ENCODE measurements at places on chromosomes 13 and 19.
A peak's percentile ranks its signal among the peaks of the same experiment; 100 is the strongest.

DNA sequence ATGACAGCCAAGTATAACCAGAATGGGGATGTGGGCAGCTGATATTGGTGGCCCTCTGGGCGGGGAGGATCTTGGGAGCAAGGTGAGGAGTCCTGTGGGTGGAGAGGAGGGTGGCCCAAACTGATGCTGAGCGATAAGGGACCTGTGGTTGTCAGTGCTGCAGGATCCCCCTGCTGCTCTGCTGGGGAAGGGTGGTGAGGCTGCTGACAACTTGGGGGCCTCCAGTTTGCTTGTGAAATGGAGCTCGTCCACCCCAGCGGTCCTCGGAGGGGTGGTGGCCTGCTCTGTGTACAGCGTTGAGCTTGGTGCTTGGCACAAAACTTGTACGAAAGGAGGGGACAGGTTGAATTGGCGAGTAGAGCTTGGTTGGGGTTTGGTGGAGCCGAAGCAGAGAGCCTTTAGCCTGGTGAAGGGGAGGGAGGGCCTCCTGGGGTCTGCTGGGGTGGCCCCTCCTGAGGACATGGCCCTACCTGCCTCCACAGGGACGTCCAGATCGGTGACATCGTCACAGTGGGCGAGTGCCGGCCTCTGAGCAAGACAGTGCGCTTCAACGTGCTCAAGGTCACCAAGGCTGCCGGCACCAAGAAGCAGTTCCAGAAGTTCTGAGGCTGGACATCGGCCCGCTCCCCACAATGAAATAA, 2.9 kb downstream of the RPS11 start:
- DNase-seq, result no peak

GRCh38 chr13:40251343-40252032, 415.0 kb downstream of the FOXO1 start:
- DNase-seq, result no peak

- DNase-seq, result no peak
These were observed 28.0 kb downstream of the UPF1 start for GRCh38 chr19:18859676-18860301.

DNA sequence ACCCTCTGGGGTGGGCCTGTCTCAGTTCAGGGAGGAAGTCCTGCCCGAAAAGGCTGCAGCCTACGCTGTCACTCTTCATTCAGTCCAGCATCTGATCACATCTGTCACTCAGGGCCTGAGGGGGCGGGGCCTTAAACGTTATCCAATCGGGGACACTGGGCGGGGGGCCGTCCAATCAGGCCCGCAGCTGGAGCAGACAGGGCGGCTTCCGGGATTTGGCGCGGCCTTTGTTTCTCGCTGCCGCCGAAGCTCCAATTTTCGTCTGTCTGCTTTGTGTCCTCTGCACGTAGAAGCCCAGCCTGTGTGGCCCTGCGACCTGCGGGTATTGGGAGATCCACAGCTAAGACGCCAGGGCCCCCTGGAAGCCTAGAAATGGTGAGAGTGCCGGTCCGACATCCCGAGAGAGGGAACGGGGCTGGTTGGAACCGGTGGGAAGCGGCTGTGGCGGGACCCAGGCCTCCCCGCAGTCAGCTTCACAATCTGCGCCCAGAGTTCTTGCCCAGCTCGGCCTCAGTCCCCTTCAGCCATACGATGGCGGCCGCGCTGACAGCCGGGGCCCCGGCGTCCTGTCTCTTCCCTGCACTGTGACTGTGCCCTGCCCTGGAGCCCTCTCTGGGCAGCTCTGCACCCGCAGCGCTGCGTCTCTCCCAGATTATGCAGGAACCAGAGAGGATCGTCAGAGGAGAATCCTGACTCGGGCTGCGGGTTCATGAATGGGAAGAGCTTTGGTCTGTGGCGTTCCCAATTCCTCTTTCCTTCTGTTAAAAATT, at the start of gene ZNF730:
Gene ZNF730, plus strand, starts transcription at position 224 of the 770 bp plus-strand sequence. Its CDS starts 149 bp downstream, at position 373.
- peak; percentile 11 for DNase-seq

DNA sequence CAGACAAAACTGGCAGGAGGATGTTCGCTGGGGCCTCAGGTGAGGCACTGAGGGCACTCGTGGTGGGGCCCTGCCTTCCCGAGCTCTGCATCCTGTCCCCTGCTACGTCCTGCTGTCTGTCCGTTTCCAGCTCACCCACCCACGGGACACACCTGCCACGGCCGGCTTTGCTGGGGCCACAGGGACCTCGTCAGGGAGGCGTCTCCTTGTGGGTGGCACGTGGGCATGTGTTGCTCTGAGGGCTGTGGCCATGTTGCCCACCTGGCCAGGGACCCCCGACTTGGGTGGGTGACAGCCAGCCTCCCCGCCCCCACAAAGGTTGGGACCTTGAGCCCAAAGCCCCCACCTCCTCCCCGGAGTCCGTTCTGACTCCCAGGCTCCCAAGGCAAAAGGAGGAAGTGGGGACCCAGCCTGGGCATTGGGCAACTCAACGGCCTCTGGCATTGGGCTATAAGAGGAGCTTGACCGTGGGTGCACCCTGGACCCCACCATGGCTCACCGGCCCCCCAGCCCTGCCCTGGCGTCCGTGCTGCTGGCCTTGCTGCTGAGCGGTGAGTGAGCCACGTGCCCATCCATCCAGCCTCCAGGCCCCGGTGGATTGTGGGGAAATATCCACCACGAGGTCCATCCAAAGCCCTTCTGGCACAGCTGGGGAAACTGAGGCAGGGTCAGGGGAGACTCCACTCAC, at the start of gene PRTN3:
Gene PRTN3, plus strand, starts transcription at position 481 of the 688 bp plus-strand sequence. Its CDS starts 10 bp downstream, at position 491.
- DNase-seq, result no peak

DNA sequence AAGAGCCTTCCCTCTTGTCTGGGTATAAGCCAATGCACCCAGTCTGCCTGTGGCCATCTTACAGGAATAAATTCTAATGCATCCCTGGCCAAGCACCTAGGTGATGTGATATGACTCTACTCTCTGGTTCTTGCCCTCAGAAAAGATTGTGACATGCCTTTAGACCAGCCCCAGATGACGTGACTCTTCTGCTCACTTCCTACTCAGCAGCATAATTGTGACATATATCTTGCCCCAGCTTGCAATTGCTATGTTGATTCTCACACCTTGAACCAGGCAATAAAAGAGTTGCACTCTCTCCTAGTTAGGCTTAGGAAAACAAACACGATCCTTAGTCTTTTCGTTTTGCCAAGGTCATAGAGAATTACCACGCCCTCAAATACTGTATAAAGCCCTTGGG, 13.3 kb upstream of the ZNF726 start:
- DNase-seq, result no peak

DNA sequence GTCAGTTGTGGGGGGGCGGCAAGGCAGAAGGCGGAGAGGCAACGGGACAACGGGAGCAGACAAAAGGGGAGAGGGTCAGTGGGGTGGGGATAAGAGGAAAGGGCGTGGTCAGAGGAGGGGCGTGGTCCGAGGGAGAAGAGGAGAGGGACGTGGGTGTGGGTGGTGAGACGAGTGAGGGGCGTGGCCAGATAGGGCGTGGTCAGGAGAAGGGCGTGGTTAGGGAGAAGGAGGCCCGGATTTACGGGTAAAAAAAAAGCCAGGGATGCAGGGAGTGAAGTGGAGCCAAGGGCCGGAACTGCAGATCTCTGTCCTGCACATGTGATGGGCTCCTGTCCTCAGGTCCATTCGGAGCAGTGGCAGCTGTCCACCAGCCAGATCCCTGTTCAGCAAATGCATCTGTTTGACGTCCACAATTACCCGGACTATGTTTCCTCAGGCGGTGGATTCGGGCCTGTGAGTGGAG, 21.5 kb downstream of the CPT1C start:
- no peak for DNase-seq

- no peak for DNase-seq
These were observed 28.3 kb downstream of the SMAD9 start for GRCh38 chr13:36891752-36892151.

GRCh38 chr19:17491287-17491686, 20.2 kb upstream of the PGLS start:
- no peak for DNase-seq

- DNase-seq, result no peak
These were observed 12.7 kb upstream of the SERPINE3 start for GRCh38 chr13:51326777-51327176.

- DNase-seq, result no peak
These were observed 34.4 kb downstream of the CCDC70 start for GRCh38 chr13:51895906-51896888.

- peak; percentile 54 for DNase-seq
These were observed 8.0 kb downstream of the DNASE2 start for GRCh38 chr19:12872941-12873890.

GRCh38 chr13:92418818-92419412, 807.7 kb upstream of the GPC6 start:
- no peak for DNase-seq

- no peak for DNase-seq
These were observed 226.6 kb upstream of the MAB21L1 start for GRCh38 chr13:35703061-35703460.

DNA sequence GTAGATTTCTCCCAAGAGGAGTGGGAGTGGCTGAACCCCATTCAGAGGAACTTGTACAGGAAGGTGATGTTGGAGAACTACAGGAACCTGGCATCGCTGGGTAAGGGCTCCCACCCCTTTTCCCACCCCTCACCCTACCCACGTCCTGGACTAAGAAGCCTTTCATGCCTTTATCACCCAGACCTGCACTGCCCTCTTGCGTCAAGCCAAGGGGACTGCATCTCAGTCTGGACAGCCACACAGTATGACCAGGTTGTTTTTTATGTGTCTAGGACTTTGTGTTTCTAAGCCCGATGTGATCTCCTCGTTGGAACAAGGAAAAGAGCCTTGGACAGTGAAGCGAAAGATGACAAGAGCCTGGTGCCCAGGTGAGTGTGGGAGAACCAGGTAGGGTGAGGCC, 8.8 kb downstream of the ZFP28 start:
- no peak for DNase-seq

DNA sequence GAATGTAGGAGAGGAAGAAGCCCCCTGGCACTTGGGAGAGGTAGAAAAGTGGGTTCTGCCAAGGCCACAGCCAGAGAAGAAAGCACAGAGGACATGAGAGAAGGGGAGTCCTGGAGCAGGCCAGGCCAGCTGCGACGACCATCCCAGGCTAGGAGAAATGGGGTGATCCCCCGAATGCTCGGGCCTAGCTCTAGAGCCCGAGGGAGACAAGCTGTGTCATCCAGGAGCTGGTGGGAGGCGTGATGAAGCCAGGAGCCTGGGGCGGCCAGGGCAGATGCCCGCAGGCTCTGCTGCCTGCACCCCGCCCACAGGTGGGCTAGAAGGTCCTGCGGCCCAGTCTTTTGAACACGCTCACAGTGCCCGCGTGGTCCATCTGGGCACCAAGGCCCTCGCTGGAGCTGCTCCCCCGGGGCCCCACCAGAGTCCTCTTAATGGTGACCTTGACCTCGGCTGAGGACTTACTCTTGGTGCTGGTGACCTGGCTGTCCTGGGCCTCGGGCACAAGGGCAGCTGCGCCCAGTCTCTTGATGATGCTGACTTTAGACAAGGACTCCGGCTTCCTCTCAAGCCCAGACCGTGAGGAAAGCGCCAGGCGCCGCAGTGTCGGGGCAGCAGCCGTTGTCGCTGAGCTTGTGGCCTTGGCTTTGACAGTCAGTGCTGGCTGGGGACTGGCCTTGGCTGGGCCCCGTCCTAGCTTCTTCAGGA, 26.5 kb downstream of the C19orf47 start:
- DNase-seq, result no peak

DNA sequence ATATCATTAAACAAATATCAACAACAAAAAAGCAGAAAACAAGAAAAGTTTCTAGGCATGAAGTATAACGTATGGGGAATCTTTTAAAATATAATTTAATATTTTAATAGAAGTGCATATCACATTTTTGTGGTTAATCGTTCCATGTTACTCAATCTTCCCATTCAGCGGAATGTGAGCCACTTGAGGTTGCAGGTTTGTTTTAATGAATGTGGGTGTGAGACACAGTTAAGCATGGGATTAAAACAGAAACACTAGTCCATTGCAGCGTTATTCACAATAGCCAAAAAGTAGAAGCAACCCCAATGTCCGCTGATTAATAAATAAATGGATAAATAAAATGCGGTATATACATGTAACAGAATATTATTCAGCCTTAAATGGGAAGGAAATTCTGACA, 146.0 kb downstream of the NDFIP2 start:
- DNase-seq, result no peak

DNA sequence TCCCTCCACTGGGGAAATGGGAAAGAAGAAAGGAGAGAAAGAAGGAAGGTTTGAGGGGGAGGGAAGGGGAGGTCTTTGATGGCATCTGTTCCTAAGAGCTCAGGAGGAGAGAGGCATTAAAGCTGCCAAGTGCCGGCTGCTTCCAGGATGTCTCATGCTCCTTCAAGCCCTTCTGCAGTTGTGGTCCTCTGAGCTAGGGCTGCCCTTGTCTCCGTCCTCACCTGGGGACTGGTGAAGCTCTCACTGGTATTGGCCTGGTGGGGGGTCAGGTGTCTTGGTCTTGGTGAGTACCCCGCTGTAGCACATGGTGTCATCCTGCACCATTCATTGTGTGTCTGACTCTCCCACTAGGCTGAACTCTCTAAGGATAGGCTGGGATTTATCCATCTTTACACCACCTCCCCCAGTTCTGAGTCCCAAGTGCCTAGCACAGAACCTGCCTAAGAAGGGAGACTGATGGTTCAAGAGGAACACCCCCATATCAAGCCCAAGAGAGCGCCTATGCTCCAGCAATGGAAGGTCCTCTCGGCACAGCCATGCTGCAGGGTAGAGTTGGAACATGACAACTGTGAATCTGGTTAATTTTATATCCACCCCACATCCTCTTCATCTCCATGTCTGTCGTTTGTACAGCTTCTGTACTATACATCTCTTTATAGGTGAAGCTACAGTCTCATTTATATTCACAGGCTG, 83.7 kb downstream of the AKAP11 start:
- no peak for DNase-seq

DNA sequence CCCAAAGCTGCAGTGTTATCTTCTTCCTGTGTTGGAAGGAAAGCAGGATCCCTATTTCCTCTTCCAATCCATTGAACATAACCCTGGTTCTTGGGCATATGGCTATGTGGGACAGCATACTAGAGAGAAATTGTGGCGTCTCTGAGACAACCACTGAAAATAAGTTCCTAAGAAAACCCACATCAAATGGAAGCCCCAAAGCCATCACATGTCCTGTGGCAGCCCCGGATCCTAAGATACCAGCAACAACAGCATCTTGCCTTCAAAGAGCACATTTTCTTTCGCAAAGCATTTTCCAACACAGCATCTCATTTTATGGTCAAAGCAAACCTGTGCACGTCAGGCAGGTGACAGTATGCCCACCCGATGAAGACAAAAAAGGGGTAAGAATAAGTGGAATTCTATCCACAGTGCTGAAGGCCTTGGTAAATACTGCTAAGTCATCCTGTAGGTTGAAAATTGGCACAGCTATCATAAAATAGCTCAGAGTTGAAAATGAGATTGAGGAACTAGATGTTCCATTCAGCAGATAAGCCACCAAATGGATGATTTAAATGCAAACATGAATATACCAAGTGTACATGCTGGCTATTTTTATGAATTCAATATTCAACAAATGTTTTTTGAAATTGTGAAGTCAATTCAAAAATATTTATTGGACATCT, 232.2 kb downstream of the DLEU7 start:
- DNase-seq, result no peak
